ENCODE measurements at places on chromosomes 1 and 21.

GRCh38 chr1:117596023-117596720 is 9.7 kb upstream of the TENT5C start:
- DNase-seq, result no peak

GRCh38 chr1:25137521-25138395 is 94.5 kb downstream of the SYF2 start:
- DNase-seq, result no peak

DNA sequence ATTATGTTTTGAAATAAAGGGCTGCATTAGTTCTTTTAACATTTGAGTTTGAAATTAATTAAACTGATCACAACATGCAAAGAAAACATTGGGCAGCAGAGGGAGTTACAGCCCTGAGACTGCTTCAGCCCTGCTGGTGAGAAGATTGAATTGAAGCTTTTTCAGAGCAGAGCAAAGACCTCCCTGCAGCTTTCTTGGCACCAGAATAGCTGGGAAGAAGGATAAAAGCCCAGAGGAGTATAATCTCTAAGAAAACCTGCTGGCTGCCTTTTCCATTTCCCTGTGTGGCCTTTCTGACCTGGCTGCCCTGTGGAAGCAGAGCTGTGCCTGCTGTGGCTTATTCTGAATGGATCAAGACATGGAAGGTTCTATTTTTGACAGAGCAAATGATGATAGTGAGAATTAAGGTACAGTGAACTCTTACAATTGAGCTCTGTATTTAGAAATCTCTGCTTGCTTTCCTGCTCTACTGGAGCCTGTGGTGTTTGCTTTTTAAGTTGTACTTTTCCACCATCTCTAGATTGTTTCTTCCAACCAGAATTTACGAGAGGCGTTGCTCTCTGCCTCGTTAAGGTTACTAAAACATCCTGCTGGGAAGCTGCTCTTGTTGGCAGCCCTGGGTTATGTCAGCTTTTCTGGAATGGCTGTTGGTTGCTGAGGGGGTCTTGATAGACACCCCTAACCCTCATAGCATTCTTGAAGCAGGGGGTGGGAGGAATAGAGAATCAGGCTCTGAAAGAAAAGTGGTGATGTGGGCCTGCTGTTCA is 9.9 kb downstream of the SNRPE start:
- peak; percentile 78 for DNase-seq

DNA sequence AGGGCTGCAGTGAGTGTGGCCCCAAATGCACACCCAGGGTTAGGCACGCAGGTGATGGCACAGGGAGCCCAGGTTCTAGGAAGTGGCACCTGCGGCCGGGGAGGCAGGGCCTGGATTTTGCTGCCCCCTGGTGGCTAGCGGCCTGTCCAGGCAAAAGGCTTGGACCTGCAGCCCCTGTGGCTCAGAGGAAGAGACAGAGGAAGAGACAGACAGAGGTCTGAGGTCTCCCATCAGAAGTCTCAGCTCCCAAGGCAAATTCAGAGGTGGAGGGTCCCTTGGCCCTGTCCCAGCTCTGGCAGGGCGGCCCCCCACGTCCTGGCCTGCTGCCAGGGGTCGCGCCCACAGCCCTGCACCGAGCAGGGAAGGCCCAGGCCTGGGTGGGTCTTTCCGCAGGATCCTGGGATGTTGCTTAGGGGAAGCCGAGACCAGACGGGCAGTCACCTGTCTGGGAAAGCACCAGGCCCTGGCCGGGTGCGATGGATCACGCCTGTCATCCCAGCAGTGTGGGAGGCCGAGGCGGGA is 8.0 kb upstream of the TNFRSF14 start:
- peak; percentile 61 for DNase-seq

- peak; percentile 13 for DNase-seq
Observed at GRCh38 chr1:183580281-183580682, 10.0 kb downstream of the NCF2 start.

- DNase-seq, result peak; percentile 26
Observed at GRCh38 chr1:8182034-8182761, 135.7 kb upstream of the SLC45A1 start.

DNA sequence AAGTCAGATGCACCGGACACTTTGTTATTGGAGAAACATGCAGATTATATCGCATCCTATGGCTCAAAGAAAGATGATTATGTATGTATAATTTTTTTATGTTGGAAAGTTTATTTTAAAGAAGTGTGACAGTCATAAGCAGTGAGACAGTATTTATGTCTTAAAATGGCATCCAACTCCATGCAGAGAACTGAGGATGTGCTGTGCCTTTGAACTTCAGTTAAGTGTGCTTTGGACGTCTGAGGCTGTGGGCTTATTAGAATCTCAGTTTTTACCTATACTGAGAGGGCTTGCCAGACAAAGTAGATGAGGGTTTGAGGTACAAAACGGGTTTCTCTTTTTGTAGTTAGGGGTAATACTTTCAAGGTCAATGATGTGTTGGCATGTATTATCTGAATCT is 1.5 kb downstream of the RABGGTB start:
- no peak for DNase-seq

GRCh38 chr1:212718499-212718898 is 18.9 kb upstream of the BATF3 start:
- DNase-seq, result peak; percentile 20

DNA sequence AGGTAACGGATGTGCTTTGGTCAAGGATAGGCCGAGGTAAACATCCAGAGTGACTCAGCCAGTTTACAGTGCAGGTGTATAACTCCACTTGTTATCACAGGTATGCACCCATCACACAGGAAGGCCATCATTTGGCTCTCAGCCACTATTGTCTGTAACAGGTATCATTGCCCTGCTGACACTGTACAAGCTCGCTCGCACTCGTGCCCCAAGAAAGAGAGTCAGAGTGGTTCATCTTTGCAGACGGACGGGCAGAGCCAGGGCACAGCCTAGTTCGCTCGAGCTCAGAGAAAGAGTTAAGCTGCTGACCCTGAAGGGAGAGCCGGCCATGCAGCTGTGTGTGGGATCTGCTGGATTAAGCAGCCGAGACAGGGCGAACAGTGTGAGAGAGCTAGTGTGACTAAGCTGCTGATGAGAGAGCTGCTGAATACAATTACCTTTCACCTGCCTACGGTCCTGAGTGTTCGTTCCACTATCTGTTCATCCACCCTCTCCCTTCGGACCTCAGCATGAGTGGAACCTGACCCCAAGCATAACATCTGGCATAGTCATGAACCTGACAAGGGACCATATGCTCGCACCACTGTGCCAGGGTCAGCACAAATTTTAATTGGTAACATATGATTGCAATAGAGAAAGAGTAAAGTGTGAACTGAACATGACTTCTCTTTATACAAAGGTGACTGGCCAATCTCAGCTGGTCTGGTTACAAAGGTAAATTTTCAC is 27.0 kb upstream of the LYPD8 start:
- DNase-seq, result no peak

GRCh38 chr1:19814244-19814661 is 830 bp downstream of the RNF186 start:
- no peak for DNase-seq

DNA sequence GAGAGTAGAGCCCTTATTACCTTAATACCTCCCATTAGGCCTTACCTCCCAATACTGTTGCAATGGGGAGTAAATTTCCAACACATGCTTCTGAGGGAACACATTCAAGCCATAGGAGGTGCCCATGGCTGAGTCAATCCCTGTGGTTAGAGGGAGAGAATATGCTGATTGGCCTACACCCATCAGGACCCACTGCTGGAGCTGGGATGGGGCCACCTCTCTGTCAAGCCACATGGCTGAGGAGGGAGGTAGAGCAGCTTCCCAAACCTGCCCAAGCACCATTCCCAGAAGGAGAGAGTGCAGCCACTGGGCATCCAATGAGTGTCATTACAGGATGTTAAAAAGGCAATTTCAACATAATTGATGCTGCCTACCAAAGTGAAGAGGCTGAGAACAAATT is 228.1 kb downstream of the C1orf94 start:
- DNase-seq, result peak; percentile 30

DNA sequence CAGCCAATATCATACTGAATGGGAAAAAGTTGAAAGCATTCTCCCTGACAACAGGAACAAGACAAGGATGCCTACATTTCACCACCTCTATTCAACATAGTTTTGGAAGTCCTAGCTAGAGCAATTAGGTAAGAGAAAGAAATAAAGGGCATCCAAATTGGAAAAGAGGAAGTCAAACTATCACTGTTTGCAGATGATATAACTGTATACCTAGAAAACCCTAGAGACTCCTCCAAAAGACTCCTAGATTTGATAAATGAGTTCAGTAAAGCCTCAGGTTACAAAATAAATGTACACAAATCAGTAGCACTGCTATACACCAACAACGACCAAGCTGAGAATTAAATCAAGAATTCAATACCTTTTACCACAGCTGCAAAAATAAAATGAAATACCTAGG is 171.3 kb upstream of the HP1BP3 start:
- no peak for DNase-seq

GRCh38 chr1:151612501-151613281 is 841 bp downstream of the SNX27 start:
- DNase-seq, result peak; percentile 16

GRCh38 chr1:230084408-230085177 is 17.6 kb downstream of the GALNT2 start:
- peak; percentile 97 for DNase-seq

GRCh38 chr1:225426395-225427234 is 1.2 kb downstream of the LBR start:
- peak; percentile 31 for DNase-seq

- DNase-seq, result peak; percentile 60
Observed at GRCh38 chr1:152189657-152190442, 30.8 kb upstream of the RPTN start.

DNA sequence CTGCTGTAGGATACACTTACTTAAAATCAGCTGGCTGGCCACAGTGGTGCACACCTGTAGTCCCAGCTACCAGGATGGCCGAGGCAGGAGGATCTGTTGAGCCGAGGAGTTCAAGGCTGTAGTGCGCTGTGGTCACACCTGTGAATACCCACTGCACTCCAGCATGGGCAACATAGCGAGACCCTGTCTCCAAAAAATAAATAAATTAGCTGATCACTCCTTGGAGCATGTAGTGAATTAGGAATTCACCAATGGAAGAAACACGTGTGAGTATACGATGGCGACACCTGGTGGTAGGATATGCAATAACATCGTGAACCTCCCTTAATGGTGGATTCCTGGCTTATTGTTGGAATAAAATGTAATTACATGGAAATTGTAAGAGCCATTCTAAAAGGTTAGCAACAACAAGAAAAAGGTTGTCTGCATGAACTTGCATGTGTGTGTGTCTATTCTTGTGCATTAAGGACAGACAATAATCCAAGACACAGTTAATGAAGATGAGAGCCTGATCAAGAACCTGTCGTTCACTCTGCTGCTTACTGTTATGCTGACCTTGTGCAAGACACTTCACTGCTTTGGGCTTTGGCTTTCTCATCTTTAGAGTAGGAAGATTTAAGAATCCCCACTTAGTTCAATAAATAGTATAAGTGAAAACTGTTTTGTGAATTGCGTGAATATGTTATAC is 38.6 kb upstream of the COX20 start:
- DNase-seq, result peak; percentile 61

DNA sequence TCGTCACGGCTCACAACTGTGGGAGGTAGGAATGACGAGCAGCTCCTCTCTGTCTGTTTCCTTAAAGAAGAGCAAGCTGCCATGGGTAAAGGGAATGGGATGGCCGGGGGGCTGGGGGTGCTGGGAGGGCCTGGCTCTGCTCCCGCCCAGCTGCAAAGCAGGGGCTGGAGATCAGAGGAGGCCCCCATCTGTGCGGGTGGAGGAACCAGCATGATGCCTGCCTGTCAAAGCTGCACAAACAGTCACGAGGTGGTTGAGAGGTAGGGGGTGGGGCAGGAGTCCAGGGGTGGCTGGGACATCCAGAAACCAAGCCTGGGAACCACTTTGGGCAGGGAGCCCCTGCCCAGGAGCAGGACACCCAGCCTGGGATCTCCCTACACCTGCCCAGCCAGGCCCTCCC is 12.6 kb downstream of the SLC41A1 start:
- no peak for DNase-seq

GRCh38 chr1:48967318-48967717 is 190.6 kb upstream of the BEND5 start:
- no peak for DNase-seq

- no peak for DNase-seq
Observed at GRCh38 chr21:28063241-28064216, 929.1 kb downstream of the LTN1 start.

DNA sequence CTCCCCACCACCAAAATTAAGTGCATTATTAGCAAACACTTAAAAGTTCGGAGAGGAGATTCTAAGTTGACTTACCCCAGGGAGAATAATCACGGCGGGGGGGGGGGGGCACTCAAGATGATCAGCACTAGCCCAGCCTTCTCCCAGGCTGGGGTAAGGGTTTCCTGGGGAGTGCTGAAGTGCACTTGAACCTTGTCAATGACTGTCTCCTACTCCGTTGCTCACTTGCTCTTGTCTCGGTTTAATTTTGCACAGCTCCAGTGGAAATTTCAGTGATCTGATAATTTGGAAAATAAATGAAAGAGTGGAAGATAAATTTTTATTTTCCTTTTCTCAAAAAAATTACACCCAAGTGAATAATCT is 59.2 kb downstream of the PBX1 start:
- DNase-seq, result no peak

DNA sequence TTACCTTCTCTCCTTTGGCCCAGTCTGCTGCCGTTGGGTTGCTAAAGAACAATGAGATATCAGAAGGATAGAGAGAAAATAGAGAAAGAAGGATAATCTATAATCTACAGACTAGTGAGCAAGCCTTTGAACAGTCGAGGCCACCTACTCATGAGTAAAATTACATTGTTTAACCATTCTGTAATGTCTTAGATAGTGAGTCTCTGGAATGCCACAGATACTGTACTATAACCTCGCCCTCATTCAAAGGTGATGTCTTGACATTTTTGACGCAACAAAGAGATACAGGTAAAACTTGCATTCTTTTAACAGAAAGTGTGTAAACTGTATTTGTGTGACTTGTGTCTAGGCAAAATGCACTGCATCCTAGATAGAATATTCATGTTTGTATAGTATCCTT is 77.9 kb downstream of the LAMC1 start:
- DNase-seq, result no peak

DNA sequence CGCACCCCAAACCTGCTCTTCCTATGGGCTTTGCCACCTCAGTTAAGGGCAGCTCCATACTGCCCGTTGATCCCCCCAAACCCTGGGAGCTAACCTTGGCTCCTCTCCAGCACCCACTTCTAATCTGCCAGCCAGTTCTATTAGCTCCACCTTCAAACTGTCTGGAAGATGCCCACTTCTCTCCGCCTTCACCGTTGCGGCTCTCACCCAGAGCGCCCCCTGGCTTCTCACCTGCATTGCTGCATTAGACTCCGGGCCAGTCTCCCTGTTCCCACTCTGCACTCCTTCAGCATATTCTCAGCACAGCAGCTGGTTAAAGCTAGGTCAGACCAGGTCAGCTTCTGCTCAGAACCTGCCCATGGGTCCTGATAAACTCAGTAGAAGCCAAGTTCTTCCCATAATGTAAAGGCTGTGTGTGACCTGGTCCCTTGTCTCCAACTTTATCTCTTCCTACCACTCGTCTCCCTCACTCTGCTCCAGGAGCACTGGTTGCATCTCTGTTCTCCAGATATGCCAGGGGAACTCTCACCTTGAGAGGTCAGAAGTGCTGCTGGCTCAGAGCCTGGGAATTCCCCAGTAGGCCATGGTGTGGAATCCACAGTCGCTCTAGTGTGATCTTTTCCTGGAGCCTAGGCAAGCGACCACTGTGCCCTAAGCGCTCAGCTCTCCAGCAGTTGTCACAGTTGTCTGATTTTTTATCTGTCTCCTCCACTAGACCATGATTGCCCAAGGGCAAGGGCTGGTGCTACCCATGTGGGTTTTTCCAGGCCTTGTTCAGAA is 150.3 kb downstream of the HMGB4 start:
- peak; percentile 8 for DNase-seq
